ENCODE measurements at places on chromosomes 3 and 15.

DNA sequence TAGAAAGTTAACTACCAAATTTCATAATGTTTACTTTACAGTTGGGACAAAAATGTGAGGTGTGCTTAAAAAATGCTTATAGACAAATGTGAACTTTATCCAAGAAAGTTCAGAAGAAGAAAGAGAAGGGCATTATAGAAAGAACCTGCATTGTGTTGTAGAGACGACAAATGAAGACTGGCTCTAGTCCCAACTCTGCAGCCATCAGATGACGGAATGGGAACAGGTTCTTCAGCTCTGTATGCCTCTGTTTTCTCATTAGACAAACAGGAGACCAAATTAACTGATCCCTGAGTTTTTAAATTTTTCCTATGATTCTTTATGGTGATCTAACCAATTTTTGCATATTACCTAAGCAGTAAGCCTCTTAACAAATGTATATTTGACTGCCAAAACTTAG lies 49.2 kb downstream of the PDZRN3 start:
- DNase-seq = no peak

DNA sequence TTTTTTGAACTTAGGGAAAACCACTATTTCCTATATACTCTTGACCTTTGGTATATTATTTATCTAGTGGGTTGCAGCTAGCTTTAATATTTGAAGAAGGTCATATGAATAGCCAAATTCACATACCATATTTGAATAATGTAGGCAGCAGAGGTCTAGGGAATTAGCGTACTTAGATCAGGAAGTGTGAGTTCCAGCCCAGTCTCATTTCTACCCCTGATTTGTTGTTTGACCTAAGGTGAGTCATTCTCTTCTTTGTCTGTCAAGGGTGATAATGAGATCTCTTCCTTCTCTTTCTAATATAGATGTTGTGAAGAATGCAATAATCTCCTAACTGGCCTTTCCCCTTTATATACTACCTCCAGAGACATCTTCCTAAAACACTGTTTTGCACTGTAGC lies 36.6 kb upstream of the ZPLD1 start:
- no peak for DNase-seq

DNA sequence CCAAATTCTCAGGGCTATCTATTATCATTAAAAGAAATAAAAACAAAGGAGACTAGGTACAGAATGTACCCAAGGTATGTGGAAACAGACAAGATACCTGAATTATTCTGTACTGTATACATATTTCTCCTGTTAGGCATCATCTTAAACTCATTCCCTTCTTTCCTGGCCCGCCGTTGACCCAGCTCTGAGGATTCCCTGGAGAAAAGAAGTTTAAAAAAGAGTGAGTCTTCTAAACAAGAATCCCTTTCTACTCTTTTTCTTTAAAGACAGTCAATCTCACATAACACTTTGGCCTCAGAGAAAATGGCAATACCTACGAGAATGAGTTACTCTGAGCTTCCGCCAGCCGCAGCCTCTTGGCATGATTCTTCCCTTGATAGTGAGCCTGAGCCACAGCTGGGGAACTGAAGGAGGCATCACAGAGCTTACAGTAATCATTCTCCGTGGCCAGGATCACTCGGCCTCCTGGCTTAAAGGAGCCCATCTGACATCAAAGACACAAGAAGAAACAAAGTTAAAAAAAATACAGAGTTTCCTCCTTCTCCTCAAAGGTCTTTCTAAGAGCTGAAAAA lies 44.2 kb downstream of the ZMAT3 start:
- DNase-seq = no peak

DNA sequence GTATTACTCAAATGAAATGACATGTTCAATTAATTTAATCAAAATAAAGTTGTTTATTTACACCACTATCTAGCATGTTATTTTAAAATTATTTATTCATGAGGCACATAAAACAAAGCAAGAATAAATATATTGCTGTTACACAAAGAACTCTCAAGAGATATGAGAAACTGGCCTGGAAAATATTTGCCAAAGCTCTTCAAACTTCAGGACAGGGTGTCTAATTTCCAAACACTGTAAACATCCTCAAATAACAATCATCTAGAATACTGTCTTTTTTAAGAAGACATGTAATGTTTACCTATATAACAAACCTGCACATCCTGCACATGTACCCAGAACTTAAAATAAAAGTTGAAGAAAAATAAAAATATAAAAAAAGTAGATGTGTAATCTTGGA lies 876.6 kb downstream of the TUSC7 start:
- DNase-seq = no peak

DNA sequence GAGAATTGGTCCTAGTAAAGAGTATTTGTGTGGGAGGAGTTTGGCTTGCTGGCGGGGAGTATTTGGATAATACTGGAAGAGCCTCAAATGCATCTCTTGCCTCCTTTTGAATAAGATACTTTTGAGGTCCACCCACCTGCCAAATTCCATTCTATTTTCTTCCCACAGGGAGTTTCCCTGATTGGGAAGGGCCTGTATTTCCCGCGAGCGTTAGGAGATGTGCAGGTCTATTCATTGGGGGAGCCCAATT lies 406 bp upstream of the RASA2 start:
- no peak for DNase-seq

DNA sequence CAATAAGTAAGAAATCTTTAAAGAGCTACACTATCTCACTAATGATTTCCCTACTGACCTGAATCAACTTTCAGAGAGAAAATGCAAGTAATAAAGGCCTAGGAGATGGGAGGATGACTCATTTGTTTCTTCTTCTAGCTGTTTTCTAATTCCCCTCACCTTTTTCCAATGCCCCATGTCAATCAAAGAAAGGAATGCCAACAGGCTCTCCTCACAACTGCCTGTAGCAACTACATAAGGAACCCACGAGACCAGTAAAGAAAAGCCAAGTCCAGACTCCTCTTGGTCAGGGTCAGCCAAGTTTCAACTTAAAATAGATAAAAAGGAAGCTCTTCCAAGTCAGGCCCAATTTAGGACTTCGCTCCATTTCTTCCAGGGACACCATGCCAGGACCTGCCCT lies 201.9 kb downstream of the TNIK start:
- no peak for DNase-seq
